ENCODE measurements at places on chromosomes 6 and 20.

GRCh38 chr6:11009353-11009752 lies 34.8 kb downstream of the ELOVL2 start:
- DNase-seq: no peak

DNA sequence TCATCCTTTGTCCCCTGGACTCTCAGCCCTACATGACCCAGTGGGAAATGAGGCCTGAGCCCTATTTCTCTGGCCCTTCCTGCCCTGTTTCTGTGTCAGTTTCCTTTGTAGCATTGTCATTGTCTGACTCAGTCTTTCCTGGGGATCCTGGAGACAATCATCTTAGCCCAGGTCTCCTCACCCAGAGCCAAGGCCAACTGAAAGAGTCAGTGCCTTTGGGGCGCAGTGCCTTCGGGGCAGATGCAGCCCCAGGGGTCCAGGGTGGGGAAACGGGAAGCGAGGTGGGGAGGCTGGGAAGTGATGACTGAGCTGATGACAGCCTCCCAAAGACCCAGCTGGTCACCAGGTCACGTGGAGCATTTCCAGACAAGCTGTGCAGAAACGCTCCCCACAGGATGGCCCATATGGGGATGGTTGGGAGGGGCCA lies 93.3 kb upstream of the SULF2 start:
- no peak for DNase-seq

DNA sequence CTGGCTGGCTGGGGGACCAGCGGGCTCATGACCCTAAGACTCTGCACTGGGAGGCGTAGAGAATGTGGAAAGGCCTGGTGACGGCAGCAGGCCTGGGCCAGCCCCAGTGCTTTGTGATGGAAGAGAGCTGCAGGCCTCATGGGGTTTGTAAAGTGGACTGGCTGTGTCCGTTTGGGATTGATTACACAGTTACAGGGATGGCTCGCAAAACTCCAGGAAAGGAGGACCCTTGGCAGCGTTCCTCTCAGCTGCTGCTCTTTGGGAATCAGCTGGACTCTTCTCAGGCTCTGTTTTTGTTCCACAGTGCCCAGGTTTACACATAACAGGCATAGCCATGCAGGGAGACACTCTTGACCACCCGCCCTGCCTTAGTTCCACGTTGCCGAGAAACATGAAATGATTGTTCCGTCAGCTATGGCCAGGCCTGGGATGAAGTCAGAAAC lies 89.0 kb downstream of the SLX4IP start:
- no peak for DNase-seq

- no peak for DNase-seq
Observed at GRCh38 chr6:104601131-104601651, 258.5 kb downstream of the HACE1 start.

DNA sequence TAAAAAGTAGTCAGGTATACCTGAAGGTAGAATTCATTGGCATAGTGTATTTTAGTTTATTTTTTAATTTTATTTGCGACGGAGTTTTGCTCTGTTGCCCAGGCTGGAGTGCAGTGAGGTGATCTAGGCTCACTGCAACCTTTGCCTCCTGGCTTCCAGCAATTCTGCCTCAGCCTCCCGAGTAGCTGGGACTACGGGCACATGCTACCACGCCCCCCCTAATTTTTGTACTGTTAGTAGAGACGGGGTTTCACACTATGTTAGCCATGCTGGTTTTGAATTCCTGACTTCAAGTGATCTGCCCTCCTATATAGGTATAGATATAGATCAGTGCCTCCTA lies 102.8 kb upstream of the PRSS16 start:
- DNase-seq: no peak

DNA sequence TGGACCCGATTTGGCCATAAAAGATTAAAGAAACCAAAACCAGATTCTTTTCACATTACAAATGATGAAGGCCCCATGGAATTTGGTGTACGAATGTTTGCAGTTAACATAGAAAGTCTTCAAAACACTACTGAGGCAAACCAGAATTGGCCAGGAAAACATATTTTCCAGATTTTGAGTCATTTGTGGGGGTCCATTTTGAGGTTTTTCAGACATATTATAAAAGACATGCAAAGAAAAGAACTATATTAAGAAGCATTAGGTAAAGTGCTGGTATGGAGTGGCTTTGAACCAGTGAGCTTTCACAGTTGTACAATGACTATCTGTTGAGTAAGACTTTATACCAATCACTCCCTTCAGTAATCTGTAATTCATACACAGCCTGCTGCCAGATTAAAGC lies 168.9 kb upstream of the COL21A1 start:
- no peak for DNase-seq

DNA sequence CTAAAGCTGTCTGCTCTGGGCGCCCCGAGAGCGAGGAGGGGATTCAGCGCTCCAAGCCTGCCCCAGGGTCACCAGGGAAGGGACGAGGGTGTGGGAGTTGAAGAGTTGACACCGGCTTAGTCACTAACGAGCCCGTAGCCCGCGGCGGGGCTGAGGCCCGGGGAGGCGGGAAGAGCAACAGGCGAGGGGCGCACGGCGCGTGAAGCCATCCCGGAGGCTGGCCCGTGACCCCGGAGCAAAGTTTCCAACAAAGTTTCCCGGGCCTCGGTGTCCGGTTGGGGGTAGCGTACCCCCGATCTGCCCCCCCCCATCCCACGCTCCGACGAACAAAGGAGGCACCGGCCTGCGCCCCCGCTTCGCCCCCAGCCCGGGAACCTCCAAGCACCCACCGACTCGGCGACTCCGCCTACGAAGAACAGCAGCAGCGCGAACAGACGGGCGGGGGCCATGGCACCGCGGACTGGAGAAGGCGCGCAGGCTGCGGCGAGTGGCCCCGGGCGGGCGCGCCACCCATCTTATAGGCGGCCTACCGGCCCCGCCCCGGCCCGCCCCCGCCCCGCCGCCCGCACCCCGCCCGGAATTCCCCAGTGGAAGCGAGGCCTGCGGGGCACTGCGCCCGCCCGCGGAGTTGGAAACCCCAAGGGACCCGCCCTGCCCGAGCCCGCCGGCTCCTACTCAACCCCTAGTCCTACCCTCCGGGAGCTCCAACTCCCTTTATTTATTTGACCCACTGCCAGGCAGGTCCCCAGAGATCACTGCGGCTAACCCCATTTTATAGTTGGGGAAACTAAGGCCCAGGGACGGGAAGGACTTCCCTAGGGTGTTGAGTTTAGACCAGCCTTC lies at the start of gene SDC4:
Gene SDC4, minus strand, starts transcription at position 489 of the 843 bp plus-strand sequence. Its CDS starts 40 bp downstream, at position 449.
- DNase-seq: peak; percentile 65

DNA sequence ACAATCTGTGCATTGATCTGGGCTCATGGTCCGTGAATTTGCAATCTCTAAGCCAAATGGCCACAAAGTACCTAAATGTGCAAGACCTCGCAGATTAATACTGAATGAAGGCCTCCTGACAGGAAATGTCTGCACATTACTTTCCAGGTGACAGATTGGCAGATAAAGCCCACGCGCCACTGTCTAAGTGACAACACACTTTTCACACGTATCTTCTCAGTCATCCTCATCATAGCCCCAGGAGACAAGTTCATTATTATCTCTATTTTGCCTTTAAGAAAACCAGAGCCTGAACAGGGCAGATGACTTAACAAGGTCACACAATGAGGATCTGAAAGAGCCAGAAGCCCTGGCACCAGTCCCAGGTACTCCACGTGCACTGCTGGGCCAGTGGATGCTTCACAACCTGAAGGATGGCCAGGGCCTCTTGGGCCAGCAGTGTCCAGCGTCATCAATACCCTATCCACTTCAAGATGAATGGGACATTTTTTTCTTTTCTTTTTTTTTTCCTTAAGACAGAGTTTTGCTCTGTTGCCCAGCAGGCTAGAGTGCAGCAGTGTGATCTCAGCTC lies 266.3 kb downstream of the PTPRT start:
- no peak for DNase-seq

DNA sequence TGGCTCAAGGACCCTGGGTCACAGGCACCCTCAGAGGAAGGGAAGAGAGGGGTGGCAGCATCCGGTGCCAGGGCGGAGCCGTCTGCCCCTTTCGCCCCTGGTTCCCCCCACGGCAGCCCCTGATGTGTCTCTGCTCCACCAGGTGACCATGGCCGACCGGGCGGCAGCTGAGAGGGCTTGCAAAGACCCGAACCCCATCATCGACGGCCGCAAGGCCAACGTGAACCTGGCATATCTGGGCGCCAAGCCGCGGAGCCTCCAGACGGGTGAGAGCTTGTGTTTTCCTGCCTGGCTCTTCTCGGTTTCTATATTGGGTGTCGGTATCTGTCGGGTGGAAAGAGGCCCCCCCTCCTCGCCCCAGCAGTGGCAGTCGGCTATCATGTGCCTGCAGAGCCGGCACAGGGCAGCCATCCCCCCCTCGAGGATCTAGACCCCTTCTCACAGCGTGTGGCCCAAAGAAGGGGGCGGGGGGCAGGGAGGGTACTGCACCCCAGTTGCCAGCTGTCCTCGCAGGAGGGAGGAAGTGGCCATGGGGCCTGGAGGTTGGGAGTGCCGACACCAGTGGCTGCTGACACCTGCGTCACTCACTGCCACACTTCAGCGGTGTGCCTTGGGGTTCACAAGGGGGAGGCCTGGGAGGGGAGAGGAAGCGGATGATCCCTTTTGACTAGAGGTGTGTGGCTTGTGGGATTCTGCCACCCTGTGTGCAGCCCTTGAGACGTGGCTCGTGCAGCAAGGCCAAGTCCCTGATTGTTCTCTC lies 1.5 kb downstream of the RBM38 start:
- no peak for DNase-seq

GRCh38 chr6:169160091-169160854 lies 93.4 kb downstream of the THBS2 start:
- DNase-seq: no peak

- no peak for DNase-seq
Observed at GRCh38 chr20:40643891-40644290, 45.1 kb downstream of the MAFB start.

GRCh38 chr20:34541264-34541901 lies 17.1 kb upstream of the MAP1LC3A start:
- no peak for DNase-seq

- DNase-seq: peak; percentile 67
Observed at GRCh38 chr20:48769069-48769983, 58.5 kb downstream of the PREX1 start.

Measured in stimulated activated CD4-positive, alpha-beta T cell treated with anti-CD3 and anti-CD28 coated beads, TNF-alpha, amount 100 ng/mL, for 24 hours (primary cell).